ENCODE measurements at places on chromosomes 13 and 19.

DNA sequence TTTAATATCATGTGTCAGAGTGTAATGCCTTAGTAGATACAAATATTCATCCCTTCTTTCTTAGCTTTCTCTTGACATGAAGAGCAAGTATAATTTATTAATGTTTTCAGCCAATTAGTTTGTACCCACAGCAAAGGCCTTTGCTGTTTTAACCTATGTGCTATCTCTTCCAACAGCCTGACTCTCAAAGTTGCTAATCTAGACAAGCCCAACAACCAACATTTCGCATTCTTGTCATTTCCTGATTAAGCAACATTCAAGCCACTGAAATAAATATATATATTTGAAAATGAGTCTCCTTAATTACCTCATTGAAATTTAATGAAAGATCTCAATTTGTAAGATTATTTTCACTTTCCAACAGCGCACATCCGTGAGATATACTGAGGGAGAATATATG, 18.5 kb downstream of the EPSTI1 start:
- DNase-seq: no peak

- no peak for DNase-seq
These were observed 44.0 kb downstream of the WDFY2 start for GRCh38 chr13:51628059-51628852.

DNA sequence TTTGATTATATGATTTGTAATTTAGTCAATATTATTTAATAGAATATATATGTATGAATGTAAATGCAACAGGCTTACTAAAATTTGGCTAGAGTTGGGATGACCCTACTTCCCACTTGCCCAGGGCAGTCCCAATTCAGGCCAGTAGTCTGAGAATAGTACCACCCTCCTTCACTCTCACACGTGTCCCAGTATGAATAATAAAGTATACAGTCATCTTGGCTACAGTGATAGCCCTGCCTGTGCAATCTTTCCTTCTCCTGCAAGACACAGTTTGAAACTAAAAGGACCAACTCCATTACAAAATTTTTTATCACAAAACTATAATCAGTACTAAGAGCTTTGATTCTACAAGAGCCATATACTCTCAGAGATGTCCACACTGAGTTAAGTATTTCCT, 76.2 kb downstream of the SACS start:
- DNase-seq: no peak

DNA sequence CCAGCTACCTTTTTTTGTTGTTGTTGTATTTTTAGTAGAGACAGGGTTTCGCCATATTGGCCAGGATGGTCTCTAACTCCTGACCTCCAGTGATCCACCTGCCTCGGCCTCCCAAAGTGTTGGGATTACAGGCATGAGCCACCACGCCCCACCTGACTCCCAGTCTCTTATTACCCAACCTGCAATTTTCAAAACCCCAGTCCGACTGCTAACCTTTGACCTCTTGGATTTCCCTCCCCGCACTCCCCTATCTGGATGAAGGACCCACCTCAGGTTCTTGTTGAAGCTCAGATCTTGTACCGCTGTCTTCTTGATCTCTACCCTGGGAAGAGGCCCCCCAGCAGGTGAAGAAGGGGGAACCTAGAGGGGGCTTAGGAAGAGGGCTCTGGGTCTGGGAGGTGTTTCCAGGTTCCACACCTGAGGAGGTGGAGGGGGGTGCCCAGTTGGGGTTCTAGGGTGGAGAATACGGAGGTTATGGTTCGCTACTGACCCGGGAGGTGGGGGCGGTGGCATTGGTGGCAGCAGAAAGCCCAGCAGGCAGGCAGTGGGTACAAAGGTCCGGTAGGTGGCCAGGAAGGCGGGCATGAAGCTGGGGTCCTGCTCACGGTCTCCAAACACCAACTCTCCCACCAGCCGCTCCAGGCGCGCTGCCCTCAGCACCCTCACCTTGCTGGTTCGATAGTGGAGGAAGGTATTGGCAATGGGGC, 2.6 kb downstream of the RGL3 start:
- no peak for DNase-seq

GRCh38 chr19:20321139-20321763, 154.2 kb downstream of the ZNF486 start:
- DNase-seq: no peak

DNA sequence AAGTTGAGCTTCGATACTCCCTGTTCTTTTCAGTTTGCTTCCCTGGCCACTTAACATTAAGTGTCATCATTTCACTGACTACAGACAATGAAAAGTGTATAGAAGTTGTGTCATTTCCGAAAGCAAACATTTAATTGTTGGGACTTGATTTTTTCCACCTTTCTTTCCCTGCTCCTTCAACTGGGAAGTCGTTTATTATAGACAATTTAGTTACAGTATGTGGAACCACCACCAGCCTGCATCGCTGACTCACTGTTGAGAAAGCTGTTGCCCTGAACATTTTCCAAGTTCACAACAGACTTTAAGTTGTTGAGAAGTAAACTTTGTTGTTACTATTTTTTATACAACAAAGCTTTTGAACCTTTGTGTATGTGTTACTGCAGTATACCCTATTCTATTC, 788.4 kb upstream of the PRR20A start:
- DNase-seq: no peak

DNA sequence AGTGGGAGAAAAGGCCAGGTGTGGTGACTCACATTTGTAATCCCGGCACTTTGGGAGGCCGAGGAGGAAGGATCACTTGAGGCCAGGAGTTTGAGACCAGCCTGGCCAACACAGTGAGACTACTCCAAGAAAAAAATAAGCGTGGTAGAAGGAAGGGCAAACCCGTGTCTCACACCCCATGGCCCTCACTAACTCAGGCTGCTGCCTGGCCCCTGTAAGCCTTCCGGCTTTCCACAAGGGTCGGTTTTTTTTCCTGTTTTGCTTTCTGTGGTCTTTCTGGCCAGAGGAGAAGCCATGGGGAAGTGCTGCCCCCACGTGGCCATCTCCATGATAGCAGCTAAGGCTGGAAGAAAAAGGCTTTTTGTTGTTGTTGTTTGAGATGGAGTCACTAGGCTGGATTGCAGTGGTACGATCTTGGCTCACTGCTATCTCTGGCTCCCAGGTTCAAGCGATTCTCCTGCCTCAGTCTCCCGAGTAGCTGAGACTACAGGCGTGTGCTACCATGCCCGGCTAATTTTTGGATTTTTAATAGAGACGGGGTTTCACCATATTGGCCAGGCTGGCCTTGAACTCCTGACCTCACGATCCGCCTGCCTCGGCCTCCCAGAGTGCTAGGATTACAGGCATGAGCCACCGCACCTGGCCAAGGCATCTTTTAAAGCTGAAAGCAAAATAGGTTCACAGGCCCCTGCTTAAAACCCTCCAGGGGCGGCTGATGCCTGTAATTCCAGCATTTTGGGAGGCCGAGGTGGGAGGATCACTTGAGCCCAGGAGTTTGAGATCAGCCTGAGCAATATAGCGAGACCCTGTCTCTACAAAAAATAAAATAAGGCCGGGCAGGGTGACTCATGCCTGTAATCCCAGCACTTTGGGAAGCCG, 7.5 kb upstream of the ARHGEF18 start:
- DNase-seq: peak; percentile 80
